ENCODE measurements at places on chromosomes 16 and 17. TPM values are rescaled to one million over a fixed set of nuclear protein-coding genes. Genes with fewer than 3 reads are reported as not detected.

Gene USP31
- total RNA-seq: 5.2 TPM

Gene C17orf50
- total RNA-seq: not detected

Gene NPB
- total RNA-seq: 0.69 TPM

Gene KREMEN2
- total RNA-seq: not detected

Gene CA4
- not detected for total RNA-seq

Gene TERB1
- total RNA-seq: 0.81 TPM

All from naive thymus-derived CD8-positive, alpha-beta T cell (primary cell).